Natural killer cell (primary cell): ENCODE measurements at places on chromosomes 6 and 20. TPM values are rescaled to one million over a fixed set of nuclear protein-coding genes. Genes with fewer than 3 reads are reported as not detected.
A peak's percentile ranks its signal among the peaks of the same experiment; 100 is the strongest.

Gene MAP1LC3A
- 19.8 TPM for total RNA-seq

Gene GNAS-AS1
- total RNA-seq, result not detected

DNA sequence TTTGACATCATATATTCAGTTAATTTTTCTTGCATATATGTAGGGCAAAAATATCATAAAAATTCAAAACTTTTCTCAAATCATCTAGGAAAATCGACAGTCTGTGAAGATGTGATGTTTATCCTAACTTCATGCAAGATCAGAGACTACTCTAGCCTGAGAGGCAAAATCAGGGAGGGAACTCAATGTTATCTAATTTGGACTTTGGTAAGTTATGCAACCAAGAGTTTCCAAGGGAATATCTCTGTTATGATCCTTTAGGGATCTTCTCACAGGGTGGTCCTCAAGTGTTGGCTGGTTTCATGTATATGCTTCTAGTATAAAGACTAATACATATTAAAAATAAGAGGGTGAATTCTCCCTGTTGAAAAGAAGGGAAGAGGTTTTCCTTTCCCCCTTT lies 723.9 kb downstream of the KHDRBS2 start:
- no peak for DNase-seq

DNA sequence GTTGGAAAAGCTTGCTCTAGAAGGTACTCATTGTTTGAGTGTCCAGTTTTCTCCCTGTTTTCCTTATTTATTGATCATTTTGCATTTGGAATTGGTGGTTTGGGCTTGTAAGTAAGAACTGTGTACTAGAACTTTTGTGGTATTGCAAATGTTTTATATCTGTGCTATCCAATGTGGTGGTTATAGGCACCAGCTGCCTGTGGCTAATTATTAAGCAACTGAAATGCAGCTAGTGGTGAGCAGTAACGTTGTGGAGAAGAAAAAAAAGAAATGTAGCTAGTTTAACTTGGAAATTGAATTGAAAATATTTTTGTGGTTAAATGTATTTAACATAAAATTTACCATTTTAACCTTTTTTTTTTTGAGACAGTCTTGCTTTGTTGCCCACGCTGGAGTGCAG lies 50.7 kb upstream of the MAPK13 start:
- no peak for DNase-seq

DNA sequence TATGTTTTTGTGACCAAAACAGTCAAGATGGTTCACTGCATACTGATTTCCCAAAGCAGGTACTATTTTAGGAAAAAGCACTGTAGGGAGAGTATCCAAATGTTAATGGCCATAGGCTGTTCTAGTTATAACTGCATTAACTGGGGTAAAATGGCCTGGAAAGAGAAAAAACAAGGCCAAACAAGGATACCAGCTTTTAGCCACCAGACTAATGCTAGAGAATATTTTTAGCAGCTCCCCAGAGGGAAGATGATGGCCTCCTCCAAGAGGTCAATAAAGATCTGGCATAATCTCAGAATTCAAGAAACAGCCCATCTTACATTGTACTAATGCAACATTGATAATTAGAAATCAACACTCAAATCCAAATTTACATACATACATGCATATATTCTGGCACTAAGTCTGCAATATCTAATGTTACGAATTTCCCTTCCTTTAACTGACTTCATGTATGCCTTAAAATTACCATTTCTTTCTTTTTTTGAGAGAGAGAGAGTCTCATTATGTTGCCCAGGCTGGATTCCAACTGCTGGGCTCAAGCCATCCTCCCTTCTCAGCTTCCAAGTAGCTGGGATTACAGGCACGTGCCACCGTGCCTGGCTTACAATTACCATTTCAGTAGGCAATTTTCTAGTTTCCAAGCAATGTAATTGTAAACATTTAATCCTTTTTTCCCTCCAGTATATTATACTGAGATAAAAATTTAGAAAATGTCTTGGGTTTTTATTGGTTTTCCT lies 9.3 kb downstream of the COX7A2 start:
- DNase-seq, result no peak

DNA sequence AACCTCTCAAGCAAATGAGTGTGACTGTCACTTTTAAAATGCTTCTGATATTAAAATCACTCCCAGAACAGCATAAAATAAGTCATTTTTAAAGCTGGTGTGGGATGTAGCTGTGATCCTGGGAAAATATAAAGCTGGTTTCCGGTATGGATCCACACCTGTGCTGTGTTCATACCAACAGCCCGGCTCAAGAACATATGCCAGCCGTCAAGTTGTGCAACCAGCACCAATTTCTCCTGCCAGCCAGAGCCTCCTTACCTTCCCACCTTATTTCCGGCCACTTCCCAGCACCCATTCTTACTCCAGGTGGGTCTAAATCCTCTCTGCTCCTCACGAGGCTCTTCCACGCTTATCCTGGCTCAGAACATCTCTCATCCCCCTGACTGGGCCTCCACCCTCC lies 50.9 kb upstream of the RPS6KA2 start:
- DNase-seq, result no peak

- DNase-seq, result no peak
These were observed 191.7 kb downstream of the ESR1 start for GRCh38 chr6:151999194-151999593.

DNA sequence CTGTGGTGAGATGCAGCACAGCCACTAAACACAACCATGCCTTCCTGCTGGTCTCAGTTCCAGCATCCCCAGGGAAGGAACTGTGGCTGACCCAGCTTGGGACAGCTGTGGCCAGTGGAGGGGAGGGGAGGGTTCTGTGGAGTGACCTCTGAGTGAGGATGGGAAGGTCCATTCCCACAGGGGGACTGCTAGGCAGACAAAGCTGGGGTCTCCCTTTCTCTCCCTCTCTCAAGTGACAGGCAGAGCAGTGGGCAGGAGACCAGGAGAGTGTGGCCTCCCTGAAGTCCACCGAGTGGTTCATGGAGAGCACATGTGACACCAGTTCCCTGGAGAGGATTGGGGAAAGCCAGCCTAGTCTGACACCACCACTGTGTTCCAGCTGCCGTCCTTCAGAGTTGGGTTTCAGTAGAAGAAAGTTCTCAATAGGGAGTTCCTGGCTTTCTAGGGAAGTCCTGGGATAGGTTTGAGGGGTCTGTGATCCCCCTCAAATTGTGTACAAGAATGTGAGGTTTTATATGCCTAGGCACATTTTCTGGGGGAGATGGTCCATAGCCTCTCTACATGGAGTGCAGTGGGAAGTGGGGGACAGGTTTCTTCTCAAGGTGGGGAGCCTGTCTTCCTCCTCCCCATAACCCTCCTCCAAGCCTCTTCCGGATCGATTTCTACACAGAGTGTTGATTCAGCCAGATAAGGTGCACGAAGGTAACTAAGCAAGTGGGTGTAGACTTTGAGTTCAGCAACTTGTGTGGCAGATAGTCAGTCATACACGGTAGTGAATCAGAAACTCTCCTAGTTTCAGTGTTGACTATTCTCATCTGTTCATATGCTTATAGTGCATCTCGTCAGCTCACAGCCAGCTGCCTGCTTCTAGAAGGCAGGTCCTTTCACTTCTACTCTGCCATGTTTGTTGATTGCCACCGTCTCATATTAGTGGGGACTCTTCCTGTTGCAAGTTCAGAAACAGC lies 18.9 kb downstream of the MANBAL start:
- no peak for DNase-seq

DNA sequence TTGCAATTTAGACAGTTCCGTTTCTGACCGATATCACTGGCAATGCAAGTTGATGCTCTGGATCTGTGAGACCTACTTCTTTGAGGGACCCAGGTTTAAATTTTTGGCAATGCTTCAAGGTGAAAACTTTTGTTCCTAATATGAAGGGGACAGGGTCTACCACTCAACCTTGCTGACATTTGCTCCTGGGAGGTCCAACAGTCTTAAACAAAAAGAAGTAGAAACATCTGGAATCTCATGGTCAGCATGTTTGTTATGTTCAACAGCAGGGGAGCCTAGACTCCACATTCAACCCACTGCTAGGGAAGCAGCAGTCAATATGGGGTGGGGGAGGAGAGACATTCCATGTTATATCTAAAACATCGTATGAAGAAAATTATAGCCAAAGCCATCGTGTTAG lies 196.4 kb downstream of the SIM1 start:
- DNase-seq, result no peak

Gene PHF10
- total RNA-seq, result 53.6 TPM

DNA sequence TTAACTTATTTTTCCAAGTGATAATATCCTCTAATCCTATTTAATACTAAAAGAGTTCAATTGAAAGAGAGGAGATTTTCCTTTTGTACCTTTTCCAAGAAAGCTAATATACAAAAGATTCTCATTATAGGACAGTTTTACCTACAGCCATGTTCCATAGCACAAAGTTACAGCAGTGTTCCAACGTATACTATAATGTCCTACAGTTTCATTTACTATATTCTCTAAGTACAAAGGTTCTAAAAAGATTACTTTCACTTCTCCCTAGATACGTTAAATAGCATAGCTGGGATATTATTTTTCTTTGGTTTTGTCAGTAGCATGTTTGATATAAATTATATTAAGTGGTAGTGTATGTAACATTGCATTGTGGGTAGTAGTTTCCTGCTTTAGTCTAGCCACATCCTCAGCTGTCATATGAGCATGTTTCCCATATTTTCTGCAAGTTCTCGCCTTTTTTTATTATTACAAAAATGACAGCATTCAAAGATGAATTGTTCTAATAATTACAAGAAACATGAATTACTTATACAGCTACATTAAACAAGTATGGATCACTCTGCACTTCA lies 4.4 kb upstream of the RUNX2 start:
- peak; percentile 44 for DNase-seq

GRCh38 chr6:161318456-161318855 lies 44.6 kb upstream of the AGPAT4 start:
- DNase-seq, result no peak

Gene SDCBP2
- total RNA-seq, result 2.7 TPM
